Stimulated activated CD4-positive, alpha-beta T cell treated with anti-CD3 and anti-CD28 coated beads, Interleukin-1b, Interleukin-23, amount 100 ng/mL, for 1 hour (primary cell): ENCODE measurements at places on chromosomes 5 and 9.

- no peak for DNase-seq
Measured at GRCh38 chr5:133051061-133051541, 712 bp upstream of the HSPA4 start.

DNA sequence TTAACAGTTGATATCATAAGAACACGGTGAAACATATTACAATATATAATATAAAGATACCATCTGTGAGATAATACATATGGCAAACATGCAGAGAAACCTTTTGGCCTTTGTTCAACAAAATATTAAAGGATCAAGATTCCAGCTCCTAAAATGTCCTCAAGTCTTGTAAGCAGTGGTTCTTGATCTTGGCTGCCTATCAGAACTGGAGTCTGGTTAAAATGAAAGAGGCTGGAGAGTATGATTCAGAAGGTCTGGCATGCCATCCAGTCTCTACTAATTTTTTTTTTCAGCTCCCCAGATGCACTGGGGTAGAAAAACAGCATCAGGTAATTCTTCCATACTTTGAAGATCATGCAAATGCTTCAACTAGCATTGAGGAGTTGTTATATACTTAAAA, 83.2 kb downstream of the TNC start:
- no peak for DNase-seq

DNA sequence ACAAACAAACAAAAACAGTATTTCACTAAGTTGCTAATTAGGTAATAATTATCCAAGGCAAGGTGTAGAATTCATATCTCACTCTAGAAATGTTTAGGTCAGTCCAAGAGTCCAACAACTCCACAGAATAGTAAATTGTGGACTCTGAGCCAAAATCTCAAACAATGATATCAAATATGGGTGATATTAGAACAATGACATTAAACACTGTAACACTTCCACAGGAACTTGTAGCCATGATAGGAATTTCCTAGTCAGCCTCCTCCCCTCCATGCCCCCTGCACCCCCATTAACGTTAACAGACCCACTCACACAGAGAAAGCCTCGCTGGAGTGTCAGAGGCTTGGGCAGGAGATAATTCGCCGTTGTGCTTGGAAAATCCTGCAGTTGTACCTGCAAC, 305.0 kb upstream of the PIK3R1 start:
- DNase-seq = no peak

DNA sequence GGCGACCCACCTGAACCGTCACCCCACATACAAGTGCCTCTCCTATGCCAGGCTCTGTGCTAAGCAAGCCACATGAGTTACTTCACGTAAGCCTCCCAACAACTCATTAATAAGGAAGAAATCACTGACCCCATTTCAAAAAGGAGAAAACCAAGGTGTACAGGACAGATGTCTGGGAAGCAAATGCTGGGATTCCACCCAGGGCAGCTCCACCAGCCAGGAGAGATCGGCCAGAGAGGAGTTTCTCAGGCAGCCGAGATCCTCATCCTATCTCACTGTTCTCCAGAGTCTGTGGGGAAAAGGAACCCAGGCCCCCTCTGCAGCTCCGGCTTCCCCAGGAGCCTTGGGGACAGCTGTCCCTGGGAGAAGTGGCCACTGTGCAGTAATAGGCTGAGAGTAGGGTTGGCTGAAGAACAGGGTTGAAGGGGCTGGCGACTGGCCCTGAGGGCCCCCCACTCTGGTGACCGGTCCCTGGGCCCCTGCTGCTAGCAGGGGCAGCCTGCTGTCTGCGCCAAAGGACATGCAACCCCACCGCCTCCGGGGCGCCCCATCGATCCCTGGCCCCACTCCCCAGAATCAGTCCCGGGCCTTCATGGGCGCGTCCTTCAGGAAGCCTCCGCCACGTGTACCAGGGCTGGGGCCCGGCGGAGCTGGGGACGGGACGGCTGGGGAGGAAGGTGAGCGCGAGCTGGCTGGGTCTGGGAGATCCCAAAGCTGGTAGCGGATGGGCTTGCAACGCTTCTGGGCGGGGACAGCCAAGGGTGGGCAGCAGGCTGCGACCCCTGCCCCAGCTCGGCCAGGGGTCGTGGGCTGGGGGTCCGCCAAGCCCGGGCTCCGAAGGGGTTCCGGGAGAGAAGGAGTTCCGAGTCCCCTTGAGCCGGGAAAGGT, 44.1 kb upstream of the STXBP1 start:
- no peak for DNase-seq

DNA sequence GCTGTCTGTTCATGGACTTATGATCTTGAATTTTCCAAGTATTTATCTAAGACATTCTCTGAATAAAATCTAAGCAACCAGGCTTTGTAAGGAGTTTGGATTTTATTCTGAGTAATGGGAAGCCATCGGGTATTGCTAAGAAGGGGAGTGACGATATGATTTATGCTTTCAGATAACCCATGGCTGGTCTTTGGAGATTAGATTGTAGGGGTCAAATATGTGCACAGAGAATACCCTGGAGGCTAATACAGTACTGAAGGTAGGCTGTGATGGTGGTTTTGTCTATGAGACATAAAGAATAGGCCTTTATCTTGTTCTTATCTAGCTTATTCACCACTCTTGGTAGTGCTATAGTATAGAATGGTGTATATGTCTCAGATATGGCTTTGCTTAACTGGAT, 60.0 kb upstream of the C5orf46 start:
- no peak for DNase-seq

DNA sequence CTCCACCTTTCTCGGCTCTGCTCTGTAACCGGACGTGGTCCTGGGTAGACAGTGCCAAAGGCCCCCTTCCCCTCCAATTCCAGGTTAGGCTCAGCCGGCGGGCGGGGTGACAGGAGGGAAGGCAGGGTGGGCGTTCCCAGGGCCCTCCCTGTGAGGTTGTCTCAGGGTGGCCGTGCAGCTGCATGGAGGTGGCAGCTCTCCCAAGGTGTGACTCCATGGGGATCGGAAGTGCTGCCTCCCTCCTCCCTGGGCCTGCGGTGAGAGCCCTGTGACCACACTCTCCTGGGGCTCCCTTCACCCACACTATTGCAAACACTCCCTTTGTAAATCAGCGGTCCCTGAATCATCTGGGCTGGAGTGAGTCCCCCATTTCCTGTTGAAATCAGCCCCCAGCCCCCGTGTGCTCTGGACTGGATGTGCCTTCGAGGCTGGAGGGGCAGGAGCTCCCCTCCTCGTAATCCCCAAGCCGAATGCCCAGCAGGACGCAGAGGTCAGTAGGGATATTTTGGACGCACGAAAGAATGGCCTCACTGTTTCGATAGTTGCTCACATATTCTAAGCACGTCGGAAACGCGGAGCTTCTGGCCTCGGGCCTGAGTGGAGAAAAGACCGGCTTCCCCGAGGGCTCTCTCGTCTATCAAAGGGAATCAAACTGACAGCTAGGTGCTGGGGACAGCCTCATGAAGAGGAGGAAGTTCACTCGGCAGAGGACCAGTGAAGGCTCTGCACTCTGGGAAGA, 107.6 kb upstream of the COL5A1 start:
- no peak for DNase-seq

- DNase-seq = no peak
Measured at GRCh38 chr9:114804505-114804904, 1.3 kb downstream of the TNFSF15 start.

DNA sequence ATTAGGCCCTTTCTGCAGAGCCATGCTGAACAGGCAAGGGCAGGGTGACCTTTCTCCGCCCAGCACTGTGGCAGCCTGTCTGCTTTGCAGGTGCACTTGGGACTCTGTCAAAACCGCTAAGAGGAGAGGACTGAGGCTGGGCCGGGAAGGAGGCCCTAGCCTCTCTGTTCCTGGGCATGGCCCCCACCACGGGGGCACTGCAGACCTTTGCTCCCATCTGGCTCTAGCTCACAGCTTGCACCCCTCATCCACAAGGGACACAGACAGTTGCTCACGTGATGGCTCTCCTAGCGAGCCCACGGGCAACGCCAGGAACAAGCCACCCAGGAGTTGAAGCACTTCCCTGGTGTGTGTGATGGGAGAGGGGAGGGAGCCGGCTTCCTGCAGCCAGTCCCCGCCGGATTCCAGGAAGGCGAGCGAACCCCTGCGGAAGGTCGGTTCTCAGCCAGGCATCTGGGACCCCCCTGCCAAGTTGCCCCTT, 43.0 kb upstream of the FCN1 start:
- no peak for DNase-seq

- DNase-seq = no peak
Measured at GRCh38 chr5:102809033-102809432, 53.9 kb downstream of the PAM start.

DNA sequence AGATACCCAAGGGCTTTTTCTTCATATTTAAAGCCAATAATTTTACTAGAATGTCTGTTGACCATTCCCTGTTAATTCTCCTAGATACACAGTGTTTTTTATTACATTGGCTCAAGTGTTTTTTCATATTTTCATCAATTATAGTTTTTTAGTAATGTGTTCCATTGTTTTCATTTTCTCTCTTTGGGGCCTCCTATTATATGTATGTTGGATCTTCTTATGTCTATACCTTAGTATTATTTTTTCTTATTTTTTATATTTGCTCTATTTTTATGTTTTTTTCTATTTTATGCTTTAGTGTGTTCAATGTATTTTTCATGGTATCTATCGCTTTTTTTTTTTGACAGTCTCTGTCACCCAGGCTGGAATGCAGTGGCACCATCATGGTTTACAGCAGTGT, 7.5 kb downstream of the KIAA1958 start:
- no peak for DNase-seq

DNA sequence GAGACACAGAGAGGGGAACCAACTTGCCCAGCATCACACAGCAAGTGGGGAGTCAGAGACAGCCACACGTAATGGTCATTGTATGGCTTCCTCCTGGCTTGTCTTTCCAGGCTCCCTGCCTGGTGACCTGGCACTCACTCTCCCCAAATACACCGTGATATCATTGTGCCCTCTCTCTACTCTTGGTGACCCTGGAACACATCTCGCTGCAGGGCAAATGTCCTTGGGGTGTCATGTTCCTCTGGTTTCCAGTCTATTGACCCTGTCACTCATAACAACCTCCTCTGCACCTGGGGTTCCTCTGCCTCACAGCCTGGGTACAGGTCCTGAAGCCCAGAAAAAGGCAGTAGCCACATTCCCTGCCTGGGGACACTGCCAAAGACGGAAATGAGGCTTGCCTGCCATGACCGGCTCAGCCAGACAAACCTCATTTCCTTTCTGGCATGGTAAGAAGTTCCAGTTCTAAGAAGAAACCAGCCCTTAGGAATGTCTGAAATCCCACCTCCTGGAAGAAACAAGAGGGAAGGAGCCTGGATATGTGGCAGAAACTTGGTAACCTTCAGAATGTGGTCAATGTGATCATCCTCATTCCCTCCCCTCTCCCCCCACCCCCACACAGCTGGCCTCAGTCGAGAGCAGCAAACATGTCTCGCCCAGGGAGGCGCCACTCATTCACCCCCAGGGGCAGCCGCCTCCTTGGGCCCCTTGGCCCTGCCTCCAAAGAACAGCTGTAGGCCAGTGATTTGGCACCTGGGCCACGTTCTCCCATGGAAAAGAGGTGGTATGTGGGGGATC, 30.6 kb upstream of the SMU1 start:
- no peak for DNase-seq

DNA sequence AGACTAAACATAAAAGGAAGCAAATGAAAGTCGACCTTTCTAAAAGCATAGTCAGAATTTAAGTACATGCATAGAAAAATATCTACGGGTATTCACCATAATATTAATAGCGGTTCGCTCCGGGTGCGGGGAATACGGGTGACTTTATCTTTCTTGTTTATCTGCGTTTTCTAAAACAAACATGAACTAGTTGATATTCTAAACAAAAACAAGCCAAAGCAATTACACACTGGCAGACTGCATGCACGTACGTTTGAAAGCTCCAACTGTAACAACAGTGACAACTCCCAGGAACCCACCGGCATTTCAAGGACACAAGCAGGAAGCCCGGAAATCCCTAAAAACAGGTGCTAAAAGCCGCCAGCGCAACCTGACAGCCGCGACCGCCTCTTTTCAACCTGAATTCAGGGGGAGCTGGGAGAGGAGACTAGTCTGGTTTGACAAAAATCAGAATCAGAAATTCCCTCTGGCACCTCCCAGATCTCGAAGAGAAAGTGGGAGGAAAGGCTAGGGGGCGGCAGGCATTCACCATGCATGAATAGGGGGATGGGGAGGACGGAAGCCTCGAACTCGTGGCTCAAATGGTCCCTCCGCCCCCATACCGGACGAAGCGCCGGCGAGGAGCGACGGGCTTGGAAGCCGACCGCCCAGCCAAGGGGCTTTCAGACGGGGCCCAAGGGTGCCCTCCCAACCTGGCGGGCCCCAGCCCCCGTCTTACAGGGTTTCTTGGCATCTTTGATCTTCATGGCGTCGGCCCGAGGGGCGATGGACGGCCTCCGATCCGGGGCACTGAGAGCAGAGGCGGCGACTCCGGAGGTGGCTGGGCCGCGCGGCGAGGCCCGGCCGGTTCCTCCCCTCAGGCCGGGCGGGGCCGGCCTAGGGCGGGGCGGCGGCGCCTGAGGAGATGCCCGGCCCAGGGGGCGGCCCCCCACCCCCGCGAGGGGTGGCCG, at the start of gene PANK3:
PANK3 (minus strand) TSS at position 831 of the 950 bp plus-strand sequence; CDS start at position 746, 85 bp downstream.
- no peak for DNase-seq

DNA sequence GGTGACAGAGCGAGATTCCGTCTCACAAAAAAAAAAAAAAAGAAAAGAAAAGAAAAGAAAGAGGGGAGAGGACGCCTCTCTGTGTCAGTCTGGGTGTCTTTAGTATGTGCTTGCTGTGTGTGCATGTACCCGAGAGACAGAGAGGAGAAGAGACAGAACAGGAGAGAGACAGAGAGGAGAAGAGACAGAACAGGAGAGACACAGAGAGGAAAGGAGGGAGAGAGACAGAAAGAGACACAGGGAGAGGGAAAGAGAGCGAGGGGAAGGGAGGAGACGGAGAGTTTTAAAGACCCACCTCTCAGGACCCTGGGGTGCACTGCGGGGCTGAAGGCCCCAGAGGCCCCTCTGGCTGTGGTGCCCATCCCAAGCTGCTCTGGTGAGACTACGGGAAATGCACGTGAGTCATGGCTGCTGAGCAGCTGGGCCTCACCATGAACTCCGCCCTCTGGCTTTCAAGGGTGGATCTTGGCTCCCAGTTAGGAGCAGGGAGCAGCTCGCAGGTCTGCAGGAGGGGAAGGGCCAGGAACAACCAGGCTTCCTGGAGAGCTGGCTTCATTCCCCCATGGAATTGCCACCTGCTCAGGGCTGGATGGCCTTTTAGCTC, 7.9 kb downstream of the SLC6A3 start:
- no peak for DNase-seq

GRCh38 chr5:82387001-82387818, 109.1 kb upstream of the RPS23 start:
- DNase-seq = no peak

DNA sequence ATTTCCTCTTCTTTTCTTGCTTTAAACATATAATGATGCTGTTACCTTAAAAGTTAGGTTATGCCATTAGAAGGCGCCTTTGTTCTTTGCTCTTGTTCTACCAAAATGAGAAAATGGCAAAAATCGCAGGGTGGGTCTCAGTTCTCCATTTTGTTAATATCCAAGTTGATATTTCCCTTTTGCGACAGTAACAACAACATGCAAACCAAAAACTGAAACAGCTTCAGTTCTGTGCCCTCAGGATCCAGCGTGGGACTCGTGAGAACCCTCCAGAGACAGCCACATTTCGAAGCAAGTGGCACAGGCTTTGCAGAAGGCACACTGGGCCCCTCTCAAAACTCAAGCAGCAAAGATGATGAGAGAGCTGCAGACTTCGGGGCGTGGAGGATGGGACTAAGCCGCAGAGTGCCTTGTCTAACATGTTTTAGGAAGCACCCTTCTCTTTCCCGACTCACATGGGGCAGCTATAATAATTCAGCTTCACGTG, 33.0 kb upstream of the LCP2 start:
- no peak for DNase-seq
